Psoas muscle (tissue), 8 donors: ENCODE measurements at places on chromosomes 1 and 21. TPM values are rescaled to one million over a fixed set of nuclear protein-coding genes. Genes with fewer than 3 reads are reported as not detected.

Gene ADORA1
- total RNA-seq: 2.8 TPM

Gene CIART
- total RNA-seq: 13.8 TPM

Gene SPATA21
- total RNA-seq: not detected

Gene DIRAS3
- total RNA-seq: 0.39 TPM

Gene TLR5
- total RNA-seq: 2.4 TPM

Gene FMO3
- total RNA-seq: 0.48 TPM

Gene KCND3
- total RNA-seq: 4.1 TPM

Gene CR1
- total RNA-seq: 1.8 TPM

Gene SYNC
- 56.2 TPM for total RNA-seq

Gene CCDC30
- total RNA-seq: 0.95 TPM

GRCh38 chr1:164671966-164672571 is 113.1 kb downstream of the PBX1 start:
- DNase-seq: no peak

GRCh38 chr1:118563981-118564951 is 379.2 kb upstream of the SPAG17 start:
- no peak for DNase-seq

DNA sequence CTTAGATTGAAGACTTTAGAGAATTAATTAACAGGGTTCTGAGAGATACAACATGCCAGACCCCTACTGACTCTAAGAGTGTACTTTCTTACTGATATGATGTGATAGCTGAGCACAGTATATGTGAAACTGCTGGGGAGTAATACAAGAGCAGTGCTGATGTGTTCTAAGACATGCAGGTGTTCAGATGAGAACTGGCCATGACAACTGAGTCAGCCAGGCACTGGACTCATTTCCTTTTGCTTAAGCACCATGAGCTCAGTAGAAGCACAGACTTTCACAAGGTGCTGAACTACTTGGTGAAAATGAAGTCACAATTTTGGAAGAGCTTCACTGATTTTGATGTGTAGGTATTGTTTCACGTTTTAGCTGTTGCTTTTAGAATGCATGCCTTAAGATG is 15.9 kb upstream of the POGZ start:
- DNase-seq: no peak

DNA sequence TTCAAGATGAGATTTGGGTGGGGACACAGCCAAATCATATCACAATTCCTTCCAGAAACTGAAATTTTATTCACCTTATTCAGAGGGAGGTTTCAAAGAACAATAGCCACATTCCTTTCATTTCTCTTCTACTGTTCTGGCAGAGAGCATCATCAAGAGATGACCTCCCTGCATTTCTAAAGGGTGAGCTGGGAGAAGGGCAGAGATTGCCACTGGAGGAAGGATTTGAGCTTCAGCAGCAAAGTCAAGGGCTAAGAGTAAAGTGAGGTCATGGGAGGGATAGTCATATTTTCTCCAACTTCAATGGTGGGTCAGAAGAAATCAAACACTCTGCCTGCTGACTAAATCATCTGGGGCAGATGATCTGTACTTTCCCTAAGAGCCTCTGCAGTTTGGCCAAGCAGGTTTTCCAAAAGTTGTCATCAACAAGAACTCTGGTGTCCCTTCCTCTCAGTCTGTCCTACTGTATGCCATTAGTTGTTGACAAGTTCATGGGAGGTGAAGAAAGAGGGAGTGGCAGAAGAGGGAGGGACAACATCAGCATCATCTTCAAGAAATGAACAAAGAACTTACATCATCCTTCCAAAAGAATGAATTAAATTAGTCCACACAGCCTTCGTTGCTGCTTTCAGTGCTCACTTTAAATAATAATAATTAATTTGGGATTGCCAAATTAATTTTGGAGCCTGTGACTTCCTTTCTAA is 298.3 kb downstream of the ASTN1 start:
- no peak for DNase-seq

DNA sequence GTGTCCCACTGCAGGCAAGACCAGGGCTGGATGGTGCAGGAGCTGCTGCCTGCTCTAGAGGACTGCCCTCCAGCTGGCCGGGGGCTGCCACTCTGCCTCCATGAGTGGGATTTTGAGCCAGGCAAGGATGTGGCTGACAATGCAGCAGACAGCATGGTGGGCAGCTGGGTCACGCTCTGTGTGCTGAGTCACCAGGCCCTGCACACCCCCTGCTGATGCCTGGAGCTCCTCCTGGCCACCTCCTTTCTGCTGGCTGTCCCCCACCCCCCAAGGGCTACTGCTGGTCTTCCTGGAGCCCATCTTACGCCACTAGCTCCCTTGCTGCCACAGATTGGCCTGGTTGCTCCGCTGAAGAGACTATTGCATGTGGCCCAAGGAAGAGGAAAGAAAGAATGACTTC is 3.9 kb upstream of the ZSCAN20 start:
- DNase-seq: no peak

GRCh38 chr1:211133393-211133835 is 534 bp downstream of the KCNH1 start:
- peak; percentile 51 for DNase-seq

- DNase-seq: no peak
Observed at GRCh38 chr1:211035821-211036380, 98.0 kb downstream of the KCNH1 start.

GRCh38 chr1:30335389-30335996 is 387.9 kb downstream of the MATN1 start:
- DNase-seq: no peak

GRCh38 chr1:26351590-26352337 is 2.2 kb downstream of the CRYBG2 start:
- no peak for DNase-seq

- no peak for DNase-seq
Observed at GRCh38 chr1:23344987-23345472, 946 bp upstream of the HNRNPR start.

DNA sequence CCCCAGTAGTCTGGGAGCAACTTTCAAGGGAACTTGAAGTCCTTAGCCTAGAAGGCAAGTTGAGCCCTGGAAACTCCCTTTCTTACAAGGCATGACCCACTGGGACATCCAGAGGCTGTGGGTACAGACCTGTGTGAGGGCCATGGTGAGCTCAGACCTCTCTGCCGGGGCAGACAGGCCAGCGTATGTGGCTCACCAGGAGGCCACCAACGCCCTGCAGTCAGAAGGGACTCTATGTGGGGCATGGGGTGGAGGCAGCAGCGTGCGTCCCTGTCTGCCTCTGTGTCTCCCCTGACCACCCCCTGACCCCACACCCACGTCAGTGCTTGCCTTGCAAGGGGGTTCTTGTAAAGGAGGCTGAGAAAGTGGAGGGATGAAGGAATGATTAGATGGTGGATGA is 10.8 kb downstream of the COQ8A start:
- no peak for DNase-seq

DNA sequence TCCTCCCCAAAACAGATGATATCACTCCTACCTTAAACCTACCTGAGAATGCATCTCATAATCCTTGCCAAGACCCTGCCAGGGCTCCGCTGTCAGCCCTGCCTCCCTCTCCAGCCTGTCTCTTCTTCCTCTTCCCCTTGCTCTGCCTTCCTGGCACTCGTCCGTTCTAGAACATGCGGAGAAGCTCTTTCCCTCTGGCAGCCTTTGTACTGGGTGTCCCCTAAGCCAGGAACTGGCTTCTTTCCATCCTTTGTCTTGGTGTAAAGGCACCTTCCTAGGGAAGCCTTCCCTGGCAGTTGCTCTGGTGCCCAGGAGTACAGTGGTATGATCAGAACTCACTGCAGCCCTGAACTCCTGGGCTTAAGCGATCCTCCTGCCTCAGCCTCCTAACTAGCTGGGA is 36.1 kb downstream of the CTNNBIP1 start:
- DNase-seq: peak; percentile 15

GRCh38 chr1:44810101-44810761 is 1.9 kb downstream of the BTBD19 start:
- peak; percentile 70 for DNase-seq

DNA sequence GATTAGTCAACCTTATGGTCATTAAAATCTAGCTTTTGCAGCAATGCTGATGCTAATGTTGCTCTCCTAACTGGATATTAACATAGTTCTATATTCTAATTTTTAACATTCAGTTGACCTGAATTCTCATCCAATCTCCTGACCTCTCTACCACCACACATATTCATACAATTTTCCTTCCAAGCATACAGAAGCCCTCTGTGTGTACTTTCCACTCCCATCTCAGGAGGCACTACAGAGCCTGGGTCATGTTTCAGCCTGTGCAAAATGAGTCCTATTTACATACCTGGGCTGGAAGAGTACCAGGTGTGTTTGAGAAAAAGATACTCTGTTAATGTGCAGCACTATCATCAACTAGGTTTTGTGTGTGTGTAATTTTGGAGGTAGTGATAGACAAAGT is 486.3 kb downstream of the NEGR1 start:
- DNase-seq: no peak

DNA sequence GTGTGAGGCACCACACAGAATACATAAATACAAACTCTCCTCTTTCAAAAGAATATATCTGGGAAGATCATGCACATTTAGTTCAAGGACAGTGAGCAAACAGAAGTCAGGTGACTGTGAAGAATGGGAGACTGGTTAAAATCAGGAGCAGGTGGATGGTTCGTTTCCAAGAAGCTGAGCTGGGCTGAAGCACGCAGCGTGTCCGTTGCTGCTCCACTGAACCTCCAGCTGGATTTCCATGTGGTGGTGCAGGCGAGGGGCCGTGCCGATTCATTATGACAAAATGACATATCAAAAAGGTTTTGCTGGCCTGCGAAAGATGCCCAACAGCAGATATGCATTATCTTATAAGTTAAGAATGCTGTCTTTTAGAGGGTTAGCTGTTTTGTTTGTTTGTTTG is 66.0 kb downstream of the OLIG1 start:
- DNase-seq: no peak

- no peak for DNase-seq
Observed at GRCh38 chr1:11527541-11528452, 48.8 kb downstream of the DISP3 start.

- no peak for DNase-seq
Observed at GRCh38 chr1:46800742-46801141, 1.9 kb downstream of the CYP4B1 start.

DNA sequence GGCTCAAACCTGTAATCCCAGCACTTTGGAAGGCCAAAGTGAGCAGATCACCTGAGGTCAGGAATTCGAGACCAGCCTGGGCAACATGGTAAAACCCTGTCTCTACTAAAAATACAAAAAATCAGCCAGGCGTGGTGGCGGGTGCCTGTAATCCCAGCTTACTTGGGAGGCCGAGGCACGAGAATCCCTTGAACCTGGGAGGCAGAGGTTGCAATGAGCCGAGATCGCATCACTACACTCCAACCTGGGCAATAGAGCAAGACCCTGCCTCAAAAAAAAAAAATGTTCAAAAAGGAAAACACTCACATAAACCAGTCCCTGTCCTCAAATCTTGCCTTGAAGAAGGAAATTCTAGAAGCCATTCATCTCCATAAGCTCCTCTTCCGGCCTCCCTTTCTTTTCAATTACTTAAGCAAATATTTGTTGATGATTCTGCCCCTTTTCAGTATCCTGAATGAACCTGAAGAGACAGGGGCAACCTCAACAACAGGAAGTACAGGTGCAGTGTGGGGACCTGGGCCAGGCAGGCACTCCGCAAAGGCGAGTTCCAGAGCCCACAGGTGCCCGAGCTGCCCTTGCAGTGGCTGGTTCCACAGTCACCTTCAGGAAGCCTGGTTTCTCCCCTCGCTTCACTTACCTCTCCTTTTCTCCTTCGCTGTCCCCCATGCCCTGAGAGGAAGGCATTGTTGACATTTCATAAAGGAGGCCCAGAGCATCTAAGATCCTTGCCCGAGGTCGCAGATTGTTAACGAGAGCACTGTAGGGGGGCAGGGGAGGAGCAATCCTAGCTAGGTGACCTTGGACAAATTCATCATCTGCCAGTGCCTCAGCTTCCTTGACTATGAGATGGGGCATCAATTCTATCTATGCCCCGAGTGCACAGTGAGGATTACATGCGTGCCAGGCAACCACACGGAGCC is 8.9 kb upstream of the LEFTY1 start:
- DNase-seq: no peak

DNA sequence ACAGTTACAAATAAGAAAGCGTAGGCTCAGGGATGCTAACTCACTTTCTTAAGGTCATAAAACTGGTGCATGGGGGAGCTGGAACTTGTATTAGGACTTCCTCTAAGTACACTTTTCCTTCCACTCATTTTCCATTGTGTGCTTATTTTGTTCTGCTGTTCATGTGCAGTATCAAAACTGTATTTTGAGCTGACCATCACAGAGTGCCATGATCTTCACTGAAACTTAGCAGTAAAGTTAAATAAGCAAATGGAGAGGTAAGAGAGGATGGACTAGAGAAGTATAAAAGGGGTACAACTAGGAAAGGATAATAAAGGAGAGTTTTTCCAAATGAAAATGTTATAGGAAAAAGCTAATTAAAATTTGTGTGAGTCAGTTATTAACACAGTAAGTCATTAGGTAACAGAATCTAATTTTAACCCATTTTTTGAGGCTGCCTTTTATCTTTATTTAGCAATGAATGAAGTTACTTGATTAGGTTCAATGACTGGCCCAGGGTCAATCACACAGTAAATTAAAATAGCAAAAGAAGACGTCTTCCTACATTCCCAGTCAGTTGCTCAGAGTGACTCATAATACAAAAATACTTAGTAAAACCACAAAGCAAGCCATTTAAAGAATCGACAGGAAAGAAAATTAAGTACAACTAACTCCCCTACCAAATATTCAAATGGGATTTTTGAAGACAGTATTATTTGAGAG is 165.8 kb upstream of the C1orf105 start:
- DNase-seq: no peak

GRCh38 chr21:37381883-37382585 is 15.5 kb downstream of the DYRK1A start:
- no peak for DNase-seq

- no peak for DNase-seq
Observed at GRCh38 chr1:228108742-228109072, 392 bp downstream of the MRPL55 start.

DNA sequence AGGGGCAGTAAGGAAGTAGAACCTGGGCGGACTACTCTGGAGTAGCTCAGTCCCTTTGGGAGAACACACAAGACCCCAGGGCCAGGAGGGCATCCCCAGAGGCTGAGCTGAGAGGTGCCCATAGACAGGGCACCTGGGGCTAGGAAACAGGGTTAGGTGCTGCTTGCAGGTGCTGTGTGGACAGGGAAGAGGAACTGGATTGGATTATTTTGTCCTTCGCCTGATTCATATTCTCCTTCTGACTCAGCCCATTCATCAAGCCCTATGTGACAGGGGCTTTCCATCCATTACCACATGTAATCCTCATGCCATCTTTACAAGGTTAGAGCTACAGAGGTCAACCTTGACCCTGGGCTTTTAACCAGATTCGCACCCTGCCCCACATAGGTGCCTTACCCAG is 183.9 kb downstream of the C1orf94 start:
- DNase-seq: no peak

- DNase-seq: no peak
Observed at GRCh38 chr21:44718093-44718492, 6.7 kb upstream of the TSPEAR start.

- DNase-seq: no peak
Observed at GRCh38 chr1:218823291-218823900, 350.3 kb upstream of the LYPLAL1 start.

DNA sequence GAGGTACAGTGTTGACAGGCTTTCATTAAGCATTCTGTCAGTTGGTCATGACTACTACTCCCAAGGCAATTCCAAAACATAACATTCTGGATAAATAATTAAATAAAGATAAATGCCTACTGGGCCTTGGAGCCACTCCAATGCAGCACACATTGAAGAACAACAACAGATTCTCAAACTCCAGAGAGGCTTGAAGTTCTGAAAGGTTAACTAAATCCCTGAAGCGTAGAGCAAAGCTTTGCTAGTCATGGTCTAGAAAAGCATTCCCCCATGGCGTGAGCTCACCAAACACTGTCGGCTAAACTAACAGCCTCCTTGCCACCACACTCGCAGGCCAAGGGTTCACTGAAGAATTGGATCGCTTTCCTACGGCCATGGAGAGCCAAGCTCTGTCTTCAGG is 268.0 kb downstream of the ATG4C start:
- no peak for DNase-seq
